H7 (cell line): ENCODE measurements at places on chromosomes 1 and 21. TPM values are rescaled to one million over a fixed set of nuclear protein-coding genes. Genes with fewer than 3 reads are reported as not detected.

DNA sequence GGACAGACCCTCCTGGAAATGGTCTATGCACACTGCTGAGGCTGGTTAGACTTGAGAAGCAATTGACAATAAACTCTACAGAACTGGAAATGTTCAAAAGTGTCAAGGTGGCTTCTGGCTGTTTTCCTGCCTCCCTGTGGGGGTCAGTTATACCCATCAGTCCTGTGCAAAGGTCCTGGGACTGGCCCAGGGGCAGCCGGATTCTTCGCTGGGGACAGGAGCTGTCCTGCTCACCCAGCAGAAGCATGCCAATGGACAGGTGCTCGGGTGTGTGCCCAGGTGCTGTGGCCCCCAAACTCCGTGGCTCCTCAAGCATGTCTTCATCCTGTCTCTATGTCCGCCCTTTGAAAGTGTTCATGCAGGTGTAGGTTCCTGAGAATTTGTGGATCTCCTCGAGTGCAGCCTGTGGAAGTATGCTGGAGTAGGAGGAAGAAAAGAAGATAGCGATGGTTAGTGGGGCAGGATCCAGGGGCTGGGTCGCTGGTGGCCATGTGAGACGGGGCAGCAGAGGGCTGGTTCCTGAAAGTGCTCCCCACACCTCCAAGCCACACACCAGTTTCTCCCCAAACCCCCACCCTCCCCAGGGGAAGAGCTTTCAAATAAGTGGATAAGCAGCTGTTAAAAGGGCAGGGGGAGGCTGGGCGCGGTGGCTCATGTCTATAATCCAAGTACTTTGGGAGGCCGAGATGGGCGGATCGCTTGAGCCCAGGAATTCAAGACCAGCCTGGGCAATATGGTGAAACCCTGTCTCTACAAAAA is 49.8 kb downstream of the DHRS3 start:
- DNase-seq: peak; percentile 21

GRCh38 chr1:25117233-25117823 is 115.0 kb downstream of the SYF2 start:
- peak; percentile 85 for DNase-seq

DNA sequence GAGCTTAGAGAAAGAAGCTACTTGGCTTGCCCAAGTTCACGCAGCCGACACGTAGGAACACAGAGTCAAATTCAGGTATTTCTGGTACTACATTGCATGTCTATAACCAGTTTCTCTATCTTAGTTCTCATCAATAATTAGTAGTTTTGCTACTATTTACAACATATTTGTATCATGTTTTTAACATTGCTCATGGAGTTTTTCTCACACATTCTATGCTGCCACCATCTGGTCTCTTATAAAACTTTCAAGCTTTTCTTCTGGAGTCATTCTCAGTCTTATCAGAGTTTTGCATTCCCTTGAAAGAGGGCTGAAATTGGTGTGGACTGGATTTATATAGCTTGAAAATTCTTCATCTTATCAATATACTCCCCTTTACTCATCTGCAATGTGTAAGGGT is 118.8 kb upstream of the PALMD start:
- DNase-seq: no peak

GRCh38 chr1:53285969-53286760 is 41.7 kb downstream of the LRP8 start:
- no peak for DNase-seq

GRCh38 chr1:225304996-225305395 is 122.8 kb downstream of the LBR start:
- no peak for DNase-seq

- no peak for DNase-seq
Observed at GRCh38 chr1:205283270-205284147, 38.0 kb downstream of the NUAK2 start.

DNA sequence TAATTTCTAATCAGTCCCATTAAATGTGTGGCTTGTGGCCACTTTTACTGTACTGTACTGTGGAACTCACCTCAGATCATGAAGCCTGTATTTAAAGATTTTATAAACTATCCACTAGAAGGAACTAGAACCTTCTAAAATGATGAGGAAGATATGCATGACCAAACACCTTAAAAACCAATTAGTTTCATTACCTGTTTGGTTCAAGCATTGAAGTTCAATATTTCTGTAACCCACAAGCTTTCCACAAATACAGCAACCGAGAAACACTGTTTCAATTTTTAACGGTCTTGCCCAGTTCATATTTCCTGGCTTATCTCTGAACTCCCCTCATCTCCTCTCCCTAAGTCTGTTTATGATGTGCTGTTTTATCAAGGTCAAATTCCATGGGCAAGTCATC is 264.3 kb upstream of the PLD5 start:
- no peak for DNase-seq

- DNase-seq: no peak
Observed at GRCh38 chr1:242139442-242139841, 140.5 kb upstream of the MAP1LC3C start.

The WNT9A gene
- 3.2 and 4.0 TPM in 2 replicates for total RNA-seq

The PKNOX1 gene
- total RNA-seq: 17.7 and 20.0 TPM in 2 replicates

The DDR2 gene
- total RNA-seq: 0.17 and 0.55 TPM in 2 replicates

The PDE4B gene
- 4.1 and 5.5 TPM in 2 replicates for total RNA-seq

The TARS2 gene
- total RNA-seq: 65.3 and 76.9 TPM in 2 replicates

The RNF186 gene
- total RNA-seq: not detected in 2 replicates
